ENCODE measurements at places on chromosomes 11 and 22.

DNA sequence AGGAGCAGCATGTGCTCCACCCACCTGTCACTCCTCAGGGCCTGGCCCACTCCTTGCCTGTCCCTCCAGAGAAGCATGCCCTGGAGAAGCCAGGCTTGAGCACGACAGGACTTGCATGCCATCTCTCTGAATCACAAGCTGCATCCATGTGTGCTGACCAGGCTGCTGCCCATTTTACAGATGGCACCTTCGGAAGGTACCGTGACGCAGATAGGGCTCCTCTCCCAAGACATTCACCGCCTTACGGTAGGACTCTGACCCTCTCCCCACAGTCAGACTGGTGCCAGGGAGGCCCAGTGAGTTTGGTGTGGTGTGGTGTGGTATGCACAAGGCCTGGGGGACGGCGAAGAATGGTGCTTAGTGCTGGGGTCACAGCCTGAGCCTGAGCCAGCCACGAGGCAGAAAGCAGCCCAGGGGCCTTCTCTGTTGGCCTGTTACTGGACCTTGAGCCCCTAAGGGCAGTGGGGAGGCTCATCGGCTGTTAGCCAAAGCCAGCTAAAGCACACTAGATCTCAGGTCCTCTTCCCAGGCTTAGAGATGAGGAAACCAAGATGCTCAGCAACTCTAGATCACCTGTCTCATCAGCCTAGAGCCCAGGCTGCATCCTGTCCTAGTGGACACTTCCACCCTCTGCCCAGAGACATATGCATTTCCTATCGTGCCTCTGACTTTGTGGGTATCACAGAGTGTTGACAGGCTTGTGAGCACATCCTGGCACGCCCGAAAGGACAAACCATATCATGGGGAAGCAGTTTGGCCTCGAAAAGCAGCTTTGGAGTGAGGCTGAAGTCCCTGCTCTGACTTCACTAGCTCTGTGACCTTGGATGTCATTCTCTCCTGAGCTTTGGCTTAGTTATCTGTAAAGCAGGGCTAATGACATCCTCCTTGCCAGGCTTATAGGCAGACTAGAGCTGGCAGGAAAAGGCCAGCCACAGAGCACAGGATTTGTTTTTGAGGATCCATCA is 17.8 kb downstream of the CYB5R2 start:
- no peak for DNase-seq

GRCh38 chr11:92449780-92450179 is 225.2 kb downstream of the FAT3 start:
- DNase-seq = no peak

DNA sequence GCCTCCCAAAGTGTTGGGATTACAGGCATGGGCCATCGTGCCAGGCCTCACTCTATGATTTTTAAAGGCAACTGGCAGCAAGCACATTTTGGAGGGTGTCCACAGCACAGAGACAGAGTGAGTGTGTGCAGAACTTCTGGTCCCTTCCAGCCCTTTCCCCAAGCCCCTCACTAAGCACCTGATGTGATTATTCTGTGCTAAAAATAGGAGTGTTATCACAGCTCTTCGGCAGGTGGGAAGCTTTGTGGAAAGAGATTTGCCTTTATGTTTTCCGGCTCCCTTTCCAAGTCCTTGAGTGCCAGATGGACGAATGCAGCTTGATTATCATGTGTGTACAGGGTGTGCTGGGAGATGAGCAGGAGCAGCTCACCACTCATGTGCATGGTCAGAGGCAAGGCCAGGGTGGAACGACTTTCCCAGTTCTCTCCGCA is 310.8 kb downstream of the DDX10 start:
- DNase-seq = no peak

DNA sequence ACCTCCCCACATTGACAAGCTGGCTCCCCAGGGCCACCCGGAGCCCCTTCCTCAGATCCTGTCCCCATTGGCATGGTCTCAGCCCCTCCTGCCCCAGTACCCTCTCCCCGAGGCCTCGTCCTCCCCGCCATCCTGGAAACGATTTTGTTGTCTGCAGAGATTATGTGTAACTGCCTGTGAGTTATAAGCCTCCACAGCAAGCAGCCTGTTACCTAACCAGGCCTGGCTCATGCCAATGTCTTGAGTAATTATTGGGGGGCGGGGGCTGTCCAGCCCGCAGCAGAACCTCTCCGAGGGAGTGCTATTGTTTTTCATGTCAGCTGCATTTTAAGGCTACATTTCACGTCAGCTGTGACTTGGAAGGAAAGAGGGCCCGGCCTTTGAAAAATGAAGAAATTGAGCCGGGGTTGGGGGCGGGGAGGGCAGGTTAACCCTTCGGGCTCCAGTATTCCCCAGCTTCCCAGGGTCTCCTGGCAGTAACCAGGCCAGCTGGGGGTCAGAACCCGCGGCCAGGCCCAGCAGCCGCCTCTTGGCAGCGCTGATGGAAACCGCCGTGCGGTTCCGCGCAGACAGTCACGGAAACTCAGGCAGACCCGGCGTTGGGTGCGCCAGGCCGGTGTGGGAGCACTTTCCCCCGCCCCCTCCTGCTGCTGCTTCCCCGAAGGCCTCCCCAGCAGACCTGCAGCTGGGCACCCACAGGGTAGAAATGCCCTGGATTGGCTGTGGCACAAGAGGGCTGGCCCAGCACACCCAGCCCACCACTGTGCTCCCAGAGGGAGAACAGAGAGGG is 59.5 kb downstream of the CDKN1C start:
- DNase-seq = no peak

GRCh38 chr11:62452261-62452660 is 33.4 kb downstream of the SCGB1A1 start:
- no peak for DNase-seq

DNA sequence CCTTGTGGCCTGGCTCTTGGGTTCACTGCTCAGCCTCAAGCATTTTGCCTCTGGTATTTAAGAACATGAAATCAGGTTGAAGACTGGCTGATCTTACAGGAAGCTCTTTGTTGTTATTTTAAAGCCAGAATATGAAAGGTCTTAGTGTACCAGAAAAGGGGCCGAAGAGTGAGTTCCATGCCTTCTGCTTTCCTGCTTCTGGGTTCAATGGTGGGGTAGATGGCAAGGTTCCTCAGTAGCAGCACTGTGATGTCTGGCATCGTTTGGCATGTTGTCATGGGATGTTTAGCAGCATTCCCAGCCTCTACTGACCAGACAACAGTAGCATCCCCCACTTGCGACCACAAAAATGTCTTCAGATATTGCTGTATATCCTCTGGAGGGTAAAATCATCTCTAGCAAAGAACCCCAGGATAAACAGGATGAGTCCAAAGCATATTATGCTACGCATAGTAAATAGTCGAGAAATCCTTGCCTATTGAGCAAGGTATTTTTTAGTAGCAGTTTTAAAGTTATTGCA is 2.4 kb downstream of the VPS26B start:
- DNase-seq = no peak

- DNase-seq = no peak
These were observed 84.6 kb upstream of the NAV2 start for GRCh38 chr11:19628018-19628417.

GRCh38 chr11:76524919-76525318 is 80.1 kb downstream of the EMSY start:
- no peak for DNase-seq
